ENCODE measurements at places on chromosomes 3 and 15.
A peak's percentile ranks its signal among the peaks of the same experiment; 100 is the strongest.

- peak; percentile 18 for DNase-seq
Measured at GRCh38 chr15:74549816-74550215, 8.8 kb downstream of the ARID3B start.

GRCh38 chr3:10774825-10775224, 41.2 kb upstream of the SLC6A11 start:
- DNase-seq = no peak

- no peak for DNase-seq
Measured at GRCh38 chr3:111081008-111081545, 9.5 kb downstream of the NECTIN3 start.

DNA sequence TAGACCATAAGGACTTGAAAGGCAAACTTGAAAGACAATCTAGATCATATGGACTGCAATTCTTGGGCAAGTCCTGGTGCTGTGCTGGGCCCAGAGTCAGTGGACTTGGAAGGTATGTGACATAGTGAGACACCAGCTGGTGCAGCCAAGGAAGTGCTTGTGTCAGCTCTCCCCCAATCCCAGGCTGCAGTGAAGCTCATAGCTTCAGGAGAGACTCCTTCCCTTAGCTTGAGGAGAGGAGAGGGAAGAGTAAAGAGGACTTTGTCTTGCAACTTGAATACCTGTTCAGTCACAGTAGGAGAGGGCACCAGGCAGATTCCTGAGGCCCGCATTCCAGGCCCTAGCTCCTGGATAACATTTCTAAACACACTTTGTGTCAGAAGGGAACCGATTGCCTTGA, 127.4 kb upstream of the ZPLD1 start:
- DNase-seq = no peak

DNA sequence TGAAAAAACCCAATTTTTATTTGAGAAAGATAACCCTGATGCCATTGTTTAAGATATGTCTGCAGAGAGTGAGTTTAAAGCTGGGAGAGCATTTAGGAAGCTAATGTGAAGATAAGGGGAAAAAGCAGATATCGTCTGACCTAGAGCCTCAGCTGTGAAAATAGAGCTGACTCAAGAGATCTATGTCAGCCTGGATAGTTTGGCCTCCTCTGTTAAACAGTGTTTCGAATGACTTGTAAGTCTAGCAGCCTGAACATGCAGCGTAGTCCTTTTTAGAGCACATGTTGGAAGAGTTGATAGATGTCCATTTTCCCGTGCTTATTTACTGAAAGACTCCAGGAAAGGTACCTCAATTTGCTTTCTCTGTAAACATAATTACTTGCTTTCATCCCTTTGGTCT, 48.1 kb downstream of the ALCAM start:
- no peak for DNase-seq

DNA sequence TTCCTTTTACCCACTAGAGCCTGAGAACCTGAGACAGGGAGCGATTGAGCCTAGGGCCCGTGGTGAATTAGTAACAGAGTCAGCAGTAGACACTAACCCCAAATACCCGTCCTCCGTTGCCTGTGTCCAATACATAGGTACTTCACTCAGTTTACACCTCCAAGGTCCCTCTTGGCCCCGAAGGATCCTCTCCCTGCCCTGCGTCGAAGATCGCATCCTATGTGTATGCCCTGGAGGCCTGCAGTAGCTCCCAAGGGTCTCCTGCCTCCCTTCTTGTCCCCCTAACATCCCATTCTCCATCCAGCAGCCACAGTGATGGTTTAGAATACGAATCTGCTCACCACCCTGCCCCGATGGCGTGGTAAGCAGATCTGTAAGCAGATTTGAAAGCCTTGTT, 67.0 kb downstream of the ISG20 start:
- no peak for DNase-seq

DNA sequence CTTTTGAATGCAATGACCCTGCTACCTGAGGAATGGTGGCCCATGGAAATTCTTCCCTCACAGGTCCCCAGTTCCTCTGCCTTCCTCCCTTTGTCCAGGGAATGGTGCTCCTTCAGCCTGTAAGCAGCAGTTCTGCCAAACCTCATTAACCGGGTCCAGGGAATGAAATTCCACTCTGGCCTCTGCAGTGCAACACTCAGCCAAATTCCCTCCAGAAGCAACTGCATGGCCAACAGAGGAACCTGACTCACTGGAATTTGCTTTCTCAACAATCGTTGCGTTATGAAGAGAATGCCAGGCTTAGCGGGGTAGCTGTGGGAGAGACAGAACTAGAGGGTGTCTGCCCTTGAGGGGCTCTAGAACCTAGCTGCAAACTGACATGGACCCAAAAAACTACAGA, 449.4 kb upstream of the PROK2 start:
- DNase-seq = no peak

Measured in bone marrow (tissue), 2 donors.